ENCODE measurements at places on chromosomes 5 and 9.
A peak's percentile ranks its signal among the peaks of the same experiment; 100 is the strongest.

GRCh38 chr9:72954431-72955125 is 1.7 kb upstream of the ALDH1A1 start:
- DNase-seq: peak; percentile 14

DNA sequence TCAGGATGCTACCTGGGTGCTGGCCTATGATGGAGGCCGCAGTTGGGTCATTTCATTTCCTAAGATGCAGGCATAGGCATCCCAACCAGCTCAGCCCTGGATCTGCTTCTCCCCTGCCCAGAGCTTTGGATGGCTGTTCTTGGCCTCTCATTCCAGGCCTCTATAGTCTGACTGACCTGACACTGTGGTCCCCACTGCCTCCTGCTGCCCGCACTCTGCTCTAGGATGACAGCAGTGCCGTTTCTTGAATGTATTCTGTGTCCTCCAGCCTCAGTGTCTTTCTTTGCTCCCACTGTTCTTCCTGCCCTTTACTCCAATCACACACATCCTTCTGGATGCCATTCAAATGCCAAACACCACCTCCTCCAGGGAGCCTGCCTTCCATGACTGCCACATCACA is 235.7 kb downstream of the HSPA4 start:
- no peak for DNase-seq

- no peak for DNase-seq
These were observed 19.4 kb downstream of the CSF1R start for GRCh38 chr5:150066901-150067396.

DNA sequence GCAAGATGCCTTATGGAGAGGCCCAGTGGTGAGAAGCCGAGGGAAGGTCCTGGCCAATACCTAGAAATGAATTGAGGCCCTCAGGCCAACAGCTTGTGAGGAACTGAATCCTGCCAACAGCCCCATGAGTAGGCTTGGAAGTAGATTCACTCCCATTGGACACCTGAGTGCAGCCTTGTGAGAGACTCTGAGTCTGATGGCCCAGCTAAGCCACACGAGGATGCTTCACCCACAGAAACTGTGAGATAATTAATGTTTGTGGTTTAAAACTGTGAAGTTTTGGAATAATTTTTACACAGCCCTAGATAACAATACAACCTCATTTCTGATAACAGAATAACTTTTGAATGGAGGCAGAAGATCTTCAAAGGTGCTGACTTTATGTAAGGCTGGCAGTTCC is 65.9 kb upstream of the DAP start:
- no peak for DNase-seq

- peak; percentile 44 for DNase-seq
These were observed 47.6 kb downstream of the ACO1 start for GRCh38 chr9:32431940-32432555.

All from spinal cord (tissue), 10 donors.